Suprapubic skin (tissue), 4 donors: ENCODE measurements at places on chromosomes 2 and 18.

GRCh38 chr2:175557810-175558377 lies 376.4 kb upstream of the ATP5MC3 start:
- no peak for DNase-seq

GRCh38 chr2:152075461-152076050 lies 23.3 kb downstream of the CACNB4 start:
- DNase-seq: no peak

DNA sequence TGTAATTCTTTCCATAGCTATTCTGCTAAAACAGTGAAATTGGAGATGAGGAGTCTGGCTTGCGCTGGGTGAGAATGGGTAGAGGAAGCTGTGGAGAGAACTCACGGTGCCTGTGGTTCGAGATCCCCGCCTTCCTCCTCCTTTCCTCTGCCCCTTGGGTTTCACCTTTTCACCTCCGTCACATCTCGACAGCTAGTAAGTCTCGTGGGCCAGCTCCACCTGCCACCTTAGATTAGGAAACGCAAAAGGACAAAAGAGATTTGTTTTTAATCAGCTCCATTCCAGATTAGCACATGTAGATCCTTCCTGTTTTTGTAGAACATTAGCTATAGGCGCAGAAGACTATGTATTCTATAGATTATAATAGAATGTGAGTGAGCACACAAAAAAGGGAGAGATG lies 20.6 kb downstream of the TRIB2 start:
- no peak for DNase-seq

- no peak for DNase-seq
Measured at GRCh38 chr2:76446872-76447271, 736.2 kb upstream of the GCFC2 start.

- no peak for DNase-seq
Measured at GRCh38 chr18:25190472-25190871, 161.5 kb downstream of the ZNF521 start.

DNA sequence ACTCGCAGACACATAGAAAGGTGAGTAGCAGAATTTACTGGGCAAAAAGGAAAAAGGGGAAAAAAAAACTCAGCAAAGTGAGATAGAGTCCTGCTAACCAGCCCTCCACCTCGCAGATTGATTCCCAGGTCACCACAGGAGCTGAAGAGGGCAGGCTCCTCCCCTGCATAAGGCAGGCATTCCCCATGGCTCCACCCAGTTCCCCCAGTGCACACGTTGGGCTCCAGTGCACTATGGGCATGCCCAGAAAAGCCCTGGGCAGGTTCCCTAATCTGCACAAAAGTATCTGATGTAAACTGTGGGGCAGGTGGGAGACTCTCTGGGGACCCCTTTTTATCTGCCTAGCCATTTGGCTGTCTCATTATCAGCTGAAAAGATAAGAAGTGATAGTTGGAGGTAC lies 461.2 kb upstream of the TMEFF2 start:
- DNase-seq: no peak

DNA sequence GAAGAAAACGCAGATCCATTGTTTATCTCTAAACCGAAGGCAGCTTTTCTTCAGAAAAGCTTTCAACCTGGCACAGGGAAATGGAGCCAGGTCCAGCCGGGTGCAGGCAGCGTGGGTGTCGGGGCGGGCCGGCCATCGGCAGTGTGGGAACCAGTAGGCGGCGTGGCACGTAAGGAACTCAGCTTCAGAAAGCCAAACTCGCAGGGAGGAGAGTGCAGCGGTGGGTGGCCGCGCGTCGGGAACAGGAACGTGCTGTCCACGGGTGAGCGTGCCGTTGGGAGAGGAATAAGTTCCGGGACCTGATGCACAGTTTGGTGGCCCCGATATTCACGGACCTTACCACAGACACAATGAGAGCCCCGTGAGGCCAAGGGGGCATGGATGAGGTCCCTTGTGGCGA lies 270.4 kb downstream of the TWIST2 start:
- DNase-seq: no peak

- DNase-seq: no peak
Measured at GRCh38 chr2:61421611-61422010, 49.3 kb downstream of the USP34 start.

DNA sequence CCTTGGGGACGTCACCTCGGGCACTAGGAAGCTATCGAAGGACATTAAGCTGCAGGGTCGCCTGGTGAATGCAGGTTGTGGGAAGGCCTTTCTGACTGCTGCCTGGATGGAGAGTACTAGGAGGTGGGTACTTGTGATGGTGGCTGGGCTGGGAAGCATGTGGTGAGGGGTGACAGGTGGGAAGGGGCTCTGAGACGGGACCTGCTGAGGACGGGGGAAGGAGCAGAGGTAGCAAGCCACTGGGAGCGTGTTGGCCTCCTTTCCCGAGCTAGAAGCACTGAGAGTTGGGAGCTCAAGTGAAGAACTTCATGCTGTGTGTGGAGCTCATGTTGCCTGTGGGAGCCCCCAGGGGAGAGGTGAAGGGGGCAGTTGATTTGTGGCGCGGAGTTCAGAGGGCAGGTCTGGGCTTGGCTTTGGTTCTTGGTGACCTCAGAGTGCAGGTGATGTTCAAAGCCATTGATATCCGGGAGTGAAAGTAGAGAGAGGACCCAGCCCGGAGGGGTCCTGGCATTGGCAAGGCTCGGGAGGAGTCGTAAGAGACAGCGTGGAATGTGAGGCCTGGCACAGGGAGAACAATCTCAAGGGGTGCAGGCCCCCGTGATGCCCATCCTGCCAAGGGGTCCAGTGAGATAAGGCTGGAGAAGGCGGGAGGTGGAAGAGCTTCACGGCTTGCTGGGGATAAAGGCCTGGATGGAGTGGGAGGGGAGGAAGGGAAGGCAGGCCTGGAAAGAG lies 13.2 kb downstream of the MROH2A start:
- no peak for DNase-seq

DNA sequence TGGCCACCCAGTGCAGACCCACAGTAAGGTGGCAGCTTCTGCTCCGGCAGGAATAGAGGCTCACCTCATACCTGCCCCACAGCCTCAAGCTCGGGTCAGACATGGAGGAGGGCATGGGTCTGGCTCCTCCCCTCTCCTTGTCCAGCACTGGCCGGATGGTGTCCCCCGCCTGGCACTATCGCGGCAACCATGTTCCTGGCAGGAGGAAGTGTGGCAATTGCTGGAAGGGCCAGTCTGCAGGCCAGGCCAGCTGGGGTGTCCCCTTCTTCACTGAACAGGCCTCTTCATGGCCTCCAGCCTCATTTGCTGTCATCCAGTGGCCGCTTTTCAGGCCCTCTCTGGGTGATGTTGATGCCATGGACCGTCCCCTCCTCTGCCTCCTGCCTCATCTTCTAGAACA lies 41.4 kb upstream of the SMAD7 start:
- no peak for DNase-seq

DNA sequence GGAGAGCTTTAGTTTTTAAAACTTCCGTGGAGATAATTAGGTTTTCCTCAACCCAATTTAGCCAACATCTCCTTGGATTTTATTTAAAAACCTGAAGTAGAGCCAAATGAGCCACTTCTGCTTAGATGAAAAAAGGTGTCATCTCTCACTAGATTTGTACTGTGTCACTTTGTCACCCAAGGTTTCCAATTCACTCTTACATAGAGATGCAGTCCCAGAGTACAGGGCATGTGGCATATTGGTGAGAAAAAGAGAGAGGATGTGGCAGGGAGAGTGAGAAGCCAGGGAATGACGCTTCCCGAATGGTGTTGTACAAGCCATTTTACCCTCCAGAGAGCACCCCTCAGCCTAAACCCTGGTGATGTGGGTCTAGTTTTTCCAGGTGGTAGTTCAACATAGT lies 44.4 kb upstream of the CTLA4 start:
- DNase-seq: no peak

DNA sequence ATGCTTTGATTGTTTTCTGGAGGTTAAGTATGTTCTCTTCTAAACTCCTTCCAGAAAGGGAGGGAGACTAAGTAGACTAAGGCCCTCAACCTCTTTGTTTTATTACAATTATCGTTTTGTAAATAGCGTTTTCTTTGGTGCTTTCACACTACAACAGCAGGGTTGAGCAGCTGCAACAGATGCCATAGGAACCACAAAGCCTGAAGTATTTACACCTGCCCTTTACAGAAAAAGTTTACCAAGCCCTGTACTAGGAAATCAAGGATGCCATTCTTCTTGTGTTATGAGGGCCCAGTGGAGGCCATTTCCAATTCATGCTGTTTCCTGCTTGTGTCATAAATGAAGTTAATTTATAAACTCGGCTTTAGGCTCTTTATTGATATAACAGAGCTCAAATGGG lies 914.8 kb downstream of the DCDC2C start:
- no peak for DNase-seq

GRCh38 chr2:9114458-9114857 lies 92.2 kb upstream of the ASAP2 start:
- DNase-seq: no peak

- no peak for DNase-seq
Measured at GRCh38 chr2:26355038-26355995, 8.7 kb upstream of the ADGRF3 start.

- no peak for DNase-seq
Measured at GRCh38 chr2:240455647-240456446, 20.4 kb downstream of the GPC1 start.

DNA sequence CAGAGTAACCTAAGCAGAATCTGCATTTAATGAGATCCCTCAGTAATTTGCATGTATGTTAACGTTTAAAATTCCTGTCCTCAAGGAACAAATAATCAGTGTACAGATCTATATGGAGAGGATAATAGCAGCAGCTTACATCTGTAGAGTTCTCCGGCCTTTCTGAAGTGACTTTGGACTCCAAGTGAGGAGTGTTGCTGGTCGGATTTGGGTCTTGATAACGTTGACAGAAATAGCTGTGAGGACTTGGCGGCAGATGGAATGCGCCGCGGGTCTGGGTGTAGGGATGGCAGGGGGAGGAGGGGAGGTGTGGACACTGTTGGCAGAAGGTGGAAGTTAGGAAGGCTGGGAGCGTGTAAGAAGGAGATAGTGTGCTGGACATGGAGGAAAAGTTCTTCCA lies 170.9 kb upstream of the GATA6 start:
- DNase-seq: no peak

GRCh38 chr2:149330127-149331022 lies at the start of gene LYPD6:
Gene LYPD6, plus strand, starts transcription at chr2:149330587. Its CDS starts 107,122 bp downstream, at chr2:149437709.
- peak; percentile 77 for DNase-seq

DNA sequence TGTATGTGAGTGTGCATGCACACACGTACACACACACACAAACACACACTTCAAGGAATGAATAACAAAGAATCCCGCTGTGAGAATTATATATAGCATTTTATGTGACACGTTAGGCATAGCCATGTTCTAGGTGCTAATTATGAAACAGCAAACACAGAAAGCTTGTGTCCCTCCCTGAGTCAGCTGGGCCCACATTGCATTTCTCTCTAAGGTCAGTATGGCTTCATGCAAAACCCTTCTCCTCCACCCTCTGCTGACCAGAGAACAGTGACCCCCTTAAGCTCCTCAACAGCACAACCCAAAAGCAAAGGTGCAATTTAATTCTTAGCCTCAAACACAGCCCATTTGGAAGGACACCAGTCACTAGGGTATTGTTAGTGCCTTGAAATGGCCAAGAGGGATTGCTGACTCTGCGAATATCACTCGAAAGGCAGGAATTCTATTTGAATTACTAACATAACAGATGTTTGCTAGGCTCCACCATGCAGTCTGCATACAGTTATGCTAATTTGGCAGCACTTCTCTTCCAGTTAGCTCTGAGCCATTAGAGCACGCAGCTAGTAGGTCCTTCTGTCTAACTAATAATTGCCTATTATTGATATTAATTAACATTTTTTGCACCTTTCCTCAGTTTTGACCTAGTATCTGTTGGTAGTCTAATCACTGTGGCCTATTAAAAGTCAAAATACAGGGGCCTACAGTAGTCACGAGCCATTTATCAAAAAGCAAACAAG lies 149.0 kb downstream of the LNPK start:
- DNase-seq: no peak
